ENCODE measurements at places on chromosomes 11 and 22.

DNA sequence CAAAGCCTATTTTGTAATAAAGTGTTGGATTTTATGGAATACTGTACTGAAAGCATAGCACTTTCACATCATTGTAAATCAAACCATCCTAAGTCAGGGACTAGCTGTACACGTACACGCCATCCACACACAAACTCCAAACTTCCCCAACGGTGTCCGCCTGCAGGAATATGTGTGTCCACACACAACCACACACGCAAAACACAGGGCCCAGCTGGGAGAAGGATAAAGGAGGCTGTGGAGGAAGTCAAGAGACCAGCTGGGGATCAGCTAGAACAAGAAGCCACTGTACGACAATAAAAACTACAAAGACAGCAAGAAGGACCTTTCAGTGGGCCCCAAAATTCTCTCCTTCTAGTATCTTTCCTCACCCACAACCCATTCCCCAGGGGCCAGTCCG lies 1.6 kb downstream of the TRIM29 start:
- DNase-seq: no peak

GRCh38 chr11:128607819-128608218 lies 20.5 kb upstream of the ETS1 start:
- DNase-seq: no peak

DNA sequence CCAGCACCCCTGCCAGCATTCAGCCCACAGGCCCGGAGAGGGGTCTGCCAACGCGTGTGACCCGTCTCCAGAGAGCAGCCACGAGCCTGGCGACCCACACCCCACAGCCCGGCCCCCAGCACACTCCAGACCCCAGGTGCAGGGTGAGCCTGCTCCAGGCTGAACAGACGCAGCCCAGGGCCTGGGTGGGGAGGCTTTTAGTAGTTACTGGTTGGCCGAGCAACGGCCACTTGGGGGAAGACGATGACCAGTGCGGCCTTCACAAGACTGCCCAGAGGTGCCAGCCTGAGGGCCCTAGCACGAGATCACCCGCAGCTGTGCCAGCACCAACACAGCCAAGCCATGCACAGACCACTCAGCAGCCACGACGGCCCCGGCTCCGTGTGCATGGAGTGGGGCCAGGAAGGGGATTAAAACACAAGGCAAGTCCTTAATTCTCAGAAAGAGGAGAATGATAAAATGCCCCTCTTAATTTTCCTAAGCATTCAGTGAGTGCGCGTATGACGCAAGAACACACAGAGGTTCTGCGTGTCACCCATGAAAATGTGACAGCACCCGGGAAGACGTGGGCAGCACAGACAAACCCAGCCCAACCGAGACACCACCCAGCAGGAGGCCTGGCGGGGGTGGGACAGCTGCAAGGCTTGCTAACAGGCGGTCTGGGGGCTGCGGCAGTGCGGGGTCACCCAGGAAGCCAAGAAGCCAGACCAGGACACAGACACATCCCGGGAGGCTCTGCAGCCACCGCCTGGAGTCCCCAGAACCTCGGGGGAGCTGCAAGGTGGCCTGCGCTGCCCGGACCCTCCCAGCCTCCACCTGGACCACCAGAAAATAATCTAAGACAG lies 47.6 kb downstream of the BRD1 start:
- no peak for DNase-seq

- DNase-seq: no peak
Observed at GRCh38 chr11:1770528-1770927, 6.8 kb upstream of the CTSD start.

GRCh38 chr22:43541462-43542407 lies 129.9 kb downstream of the MPPED1 start:
- no peak for DNase-seq

- DNase-seq: no peak
Observed at GRCh38 chr22:17065433-17065832, 19.4 kb upstream of the IL17RA start.

DNA sequence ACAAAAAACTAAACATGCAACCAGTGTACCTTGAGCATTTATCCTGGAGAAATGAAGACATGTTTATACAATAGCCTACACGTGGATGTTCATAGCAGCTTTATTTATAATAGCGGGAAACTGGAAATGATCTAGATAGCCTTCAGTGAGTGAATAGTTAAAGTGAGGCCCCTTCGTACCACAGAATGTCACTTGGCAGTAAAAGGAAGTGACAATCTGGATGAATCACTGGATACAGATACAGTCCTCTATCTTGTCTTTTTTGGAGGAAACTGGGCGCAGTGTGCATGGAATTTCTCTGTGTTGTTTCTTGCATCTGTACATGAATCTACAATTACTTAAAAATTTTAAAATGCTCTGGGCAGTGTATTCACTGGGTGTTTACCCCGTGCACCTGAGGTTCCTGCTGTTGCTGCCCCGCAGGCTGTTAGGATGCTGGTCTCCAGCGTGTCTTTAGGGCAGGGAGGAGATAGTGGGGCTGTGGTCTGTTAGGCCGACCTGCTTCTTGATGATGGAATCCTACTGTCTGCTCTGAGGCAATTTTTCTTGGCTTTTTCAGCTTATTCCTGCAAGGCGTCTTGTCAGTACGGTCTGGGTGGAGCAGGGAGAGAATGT lies 23.2 kb downstream of the DERL3 start:
- DNase-seq: no peak

DNA sequence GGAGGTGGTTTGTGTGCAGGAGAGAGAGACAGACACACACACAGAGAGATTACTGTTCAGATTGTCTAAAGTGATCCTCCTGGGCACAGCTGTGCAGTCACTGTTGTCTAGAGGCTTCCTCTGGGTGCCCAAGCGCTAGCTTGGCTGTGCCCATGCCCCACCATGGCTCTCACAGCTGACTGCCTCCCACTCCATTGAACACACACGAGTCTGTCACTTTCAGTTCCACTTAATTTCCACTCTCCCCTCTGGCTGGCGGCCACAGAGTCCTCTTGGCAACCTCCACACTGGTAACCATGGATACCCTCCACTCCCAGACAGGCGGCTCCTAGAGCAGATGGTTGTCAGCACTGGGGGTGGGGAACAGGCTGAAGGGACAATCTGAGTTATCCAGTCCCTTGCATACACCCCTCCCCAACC lies 29.1 kb downstream of the MAP6 start:
- DNase-seq: peak; percentile 58

GRCh38 chr22:32546935-32547334 lies 72.3 kb downstream of the FBXO7 start:
- no peak for DNase-seq

- DNase-seq: no peak
Observed at GRCh38 chr22:43561415-43562178, 149.8 kb downstream of the MPPED1 start.

DNA sequence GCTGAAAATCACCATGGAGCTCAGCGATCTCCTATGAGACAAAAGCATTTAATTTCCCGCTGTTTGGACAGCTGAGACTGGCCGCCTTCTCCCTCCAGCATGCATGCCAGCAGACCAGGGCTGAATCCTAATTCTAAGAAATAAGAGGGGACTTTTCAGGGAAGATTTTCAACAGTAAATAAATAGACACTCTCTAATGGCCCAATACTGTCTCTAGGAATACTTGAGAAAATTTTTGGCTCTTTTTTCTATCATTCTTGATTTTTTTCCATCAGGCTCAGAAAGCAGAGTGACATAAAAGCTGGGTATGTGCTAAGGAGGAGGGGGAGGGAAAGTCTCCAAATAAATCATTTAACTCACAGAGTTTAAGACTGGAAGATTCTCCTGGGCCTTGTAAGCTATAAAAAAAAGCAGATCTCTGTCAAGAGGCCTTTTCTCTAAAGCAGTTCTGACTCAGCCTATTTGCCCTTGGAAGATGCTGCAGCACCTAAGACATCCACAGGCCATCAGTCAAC lies 17.6 kb upstream of the SPON1 start:
- DNase-seq: peak; percentile 58

DNA sequence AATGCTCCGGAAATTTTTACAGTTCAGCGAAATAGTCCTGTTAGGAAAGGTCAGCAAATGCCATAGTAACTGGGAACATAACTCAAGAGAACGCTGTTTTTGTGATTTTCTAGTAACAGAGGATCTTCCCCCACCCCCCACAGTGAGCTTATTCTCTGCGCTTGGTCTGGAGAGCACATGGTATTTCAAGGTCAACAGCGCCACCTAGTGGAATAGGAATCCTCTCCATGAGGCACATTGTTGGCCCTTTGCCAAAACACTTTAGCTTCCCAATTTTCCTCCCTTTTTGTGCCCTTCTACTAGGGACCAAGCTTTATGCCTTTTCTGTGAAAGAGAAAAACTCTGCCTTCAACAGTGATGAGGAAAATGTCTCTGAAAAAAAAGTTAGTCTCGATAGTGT lies 13.2 kb upstream of the OR4C12 start:
- DNase-seq: peak; percentile 8

DNA sequence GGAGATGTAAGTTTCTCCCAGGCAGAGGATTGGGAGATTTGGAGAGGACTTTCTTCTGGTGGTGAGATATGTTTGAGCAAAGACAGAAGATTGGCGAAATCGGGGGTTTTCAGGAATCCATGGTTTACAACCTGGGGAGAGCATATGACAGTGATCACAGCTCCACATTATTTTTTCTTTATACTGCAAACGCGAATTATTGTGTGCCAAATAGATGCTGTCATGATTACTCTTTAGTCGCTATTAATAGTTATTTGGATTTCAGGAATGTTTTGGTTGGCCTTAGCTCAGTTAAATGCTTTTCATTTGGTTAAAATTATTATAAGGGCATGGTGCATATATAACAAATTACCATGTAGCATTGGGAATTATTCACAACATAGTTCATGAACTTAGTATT lies 15.2 kb downstream of the ATXN10 start:
- DNase-seq: peak; percentile 54

GRCh38 chr11:10453261-10453660 lies 1.8 kb upstream of the AMPD3 start:
- no peak for DNase-seq

- peak; percentile 39 for DNase-seq
Observed at GRCh38 chr11:61075891-61076290, 26.4 kb upstream of the CD5 start.

- DNase-seq: no peak
Observed at GRCh38 chr11:125313271-125314219, 149.0 kb downstream of the PKNOX2 start.

- no peak for DNase-seq
Observed at GRCh38 chr11:134592391-134592990, 180.4 kb upstream of the B3GAT1 start.

- peak; percentile 72 for DNase-seq
Observed at GRCh38 chr11:129090056-129090455, 102.1 kb downstream of the ARHGAP32 start.

DNA sequence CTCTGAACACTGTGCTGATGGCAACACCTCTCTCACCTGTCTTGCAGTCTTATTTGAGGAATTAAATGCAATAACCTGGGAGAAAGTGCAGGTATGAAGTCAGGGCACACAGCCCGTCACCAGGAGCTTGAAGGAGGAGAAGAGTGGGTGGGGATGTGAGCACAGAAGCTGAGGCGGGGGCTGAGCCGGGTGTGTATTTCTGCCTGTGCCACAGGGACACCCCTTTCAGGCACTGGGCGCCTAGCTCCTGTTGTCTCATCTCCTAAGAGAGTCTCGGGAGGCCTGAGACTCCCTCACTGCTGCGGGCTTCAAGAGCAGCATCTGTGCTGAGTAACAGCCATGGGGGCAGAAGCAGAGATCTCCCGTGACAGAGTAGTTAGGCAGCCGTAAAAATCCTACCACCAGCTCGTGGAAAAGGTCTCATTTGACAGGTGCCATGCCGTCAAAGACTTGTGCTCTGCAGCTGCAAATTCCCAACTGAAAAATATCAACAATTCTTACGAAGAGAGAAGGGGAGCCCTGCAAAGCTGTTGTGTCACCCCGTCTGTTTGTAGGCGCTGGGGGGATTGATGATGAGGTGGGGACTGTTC lies 26.8 kb downstream of the PARVB start:
- no peak for DNase-seq

- DNase-seq: no peak
Observed at GRCh38 chr22:43991316-43992020, 32.6 kb upstream of the PARVB start.

DNA sequence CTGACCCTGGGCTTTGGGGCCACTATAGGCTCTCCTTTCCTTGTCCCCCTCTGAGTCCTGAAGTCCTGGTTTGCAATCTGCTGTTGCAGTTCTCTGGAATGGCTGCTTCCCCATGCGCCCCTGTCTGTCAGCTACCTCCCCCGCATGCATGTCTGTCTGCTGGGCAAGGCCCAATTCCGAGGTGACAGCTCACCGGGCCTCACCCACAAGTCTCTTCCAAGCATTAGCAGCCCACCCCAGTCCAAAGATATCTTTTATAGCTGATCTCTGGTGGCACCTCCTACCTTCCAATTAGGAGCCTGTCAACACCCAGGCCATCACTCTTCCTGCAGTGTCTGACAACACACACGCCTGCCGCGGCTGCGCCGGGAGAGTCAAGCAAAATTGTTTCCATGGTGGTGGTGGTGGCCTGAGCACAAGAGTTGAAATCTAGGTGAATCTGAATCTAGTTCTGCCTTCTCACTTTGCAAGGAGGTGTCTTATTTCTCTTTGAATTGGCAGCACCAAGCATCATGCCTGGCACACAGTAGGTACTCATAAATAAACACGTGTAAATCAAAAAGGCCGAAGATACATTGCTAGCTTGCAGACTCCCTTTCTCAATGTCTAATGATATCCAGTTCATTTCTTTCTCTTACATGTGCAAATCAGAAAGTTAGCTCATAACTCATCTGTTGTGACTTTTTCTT lies 1.2 kb upstream of the LMO2 start:
- no peak for DNase-seq

DNA sequence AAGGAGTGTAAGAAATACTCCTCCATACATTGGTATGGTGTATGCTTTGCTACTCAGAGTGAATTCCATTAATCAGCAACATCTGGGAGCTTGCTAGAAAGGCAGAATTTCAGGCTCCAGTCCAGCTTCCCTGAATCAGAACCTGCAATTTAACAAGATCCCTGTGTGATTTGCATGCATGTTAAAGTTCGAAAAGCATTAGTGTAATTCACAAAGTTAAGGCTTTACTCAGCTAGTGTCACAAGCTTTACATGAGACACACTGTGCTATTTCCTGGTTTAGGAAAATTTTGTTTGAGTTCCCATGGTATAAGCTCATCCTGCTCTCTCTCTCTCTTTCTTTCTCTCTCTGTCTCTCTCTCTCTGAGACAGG lies 37.0 kb upstream of the HEPHL1 start:
- DNase-seq: peak; percentile 44

- no peak for DNase-seq
Observed at GRCh38 chr11:84188521-84188920, 902.4 kb upstream of the CCDC90B start.

DNA sequence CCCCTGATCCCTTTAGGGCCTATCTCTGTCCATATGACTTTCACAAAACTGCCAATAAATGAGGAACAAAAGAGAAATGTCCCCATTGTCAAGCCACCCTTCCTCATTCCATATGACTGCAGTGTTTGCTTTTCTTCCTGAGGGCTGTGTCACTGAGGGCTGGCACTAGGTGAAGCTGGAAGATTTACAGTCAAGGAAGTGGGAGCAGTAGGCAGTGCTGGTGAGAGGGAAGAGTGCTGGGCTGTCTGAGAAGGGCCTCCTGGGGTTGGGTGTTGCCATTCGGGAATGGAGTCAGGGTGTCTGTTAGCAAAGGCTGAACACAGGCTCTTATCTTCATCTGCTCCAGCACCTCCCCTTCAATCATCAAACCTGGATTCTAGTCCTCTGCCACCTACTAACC lies 30.9 kb downstream of the INSC start:
- no peak for DNase-seq

All from fibroblast of upper back skin (primary cell).